SW 1271 (cell line): ENCODE measurements at places on chromosomes 11 and 22.

GRCh38 chr11:89249196-89249595, 71.5 kb downstream of the TYR start:
- no peak for DNase-seq

- no peak for DNase-seq
These were observed 8.0 kb downstream of the TKFC start for GRCh38 chr11:61340979-61341378.

GRCh38 chr11:121063728-121064127, 37.3 kb upstream of the TECTA start:
- DNase-seq, result no peak

- no peak for DNase-seq
These were observed 125.2 kb downstream of the TEAD1 start for GRCh38 chr11:12799334-12799835.

DNA sequence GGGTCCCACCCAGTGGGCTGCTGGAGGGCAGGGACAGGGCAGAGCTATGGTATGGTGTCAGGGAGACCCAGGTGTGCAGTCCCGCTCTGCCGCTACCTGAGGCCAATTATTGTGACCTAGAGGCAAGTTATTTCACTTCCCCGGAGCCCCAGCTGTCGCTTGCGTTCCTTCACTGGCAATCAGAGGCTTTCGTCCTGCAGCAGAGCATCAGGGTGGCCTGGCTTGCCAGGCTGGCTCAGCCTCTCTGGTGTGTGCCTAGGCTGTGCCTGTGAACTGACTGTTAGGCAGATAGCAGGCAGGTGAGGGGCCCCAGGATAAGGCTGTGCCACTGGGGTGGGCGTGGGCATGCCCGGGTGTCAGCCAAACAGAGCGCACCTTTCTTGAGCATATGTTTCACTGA, 31.4 kb downstream of the GLB1L2 start:
- no peak for DNase-seq

DNA sequence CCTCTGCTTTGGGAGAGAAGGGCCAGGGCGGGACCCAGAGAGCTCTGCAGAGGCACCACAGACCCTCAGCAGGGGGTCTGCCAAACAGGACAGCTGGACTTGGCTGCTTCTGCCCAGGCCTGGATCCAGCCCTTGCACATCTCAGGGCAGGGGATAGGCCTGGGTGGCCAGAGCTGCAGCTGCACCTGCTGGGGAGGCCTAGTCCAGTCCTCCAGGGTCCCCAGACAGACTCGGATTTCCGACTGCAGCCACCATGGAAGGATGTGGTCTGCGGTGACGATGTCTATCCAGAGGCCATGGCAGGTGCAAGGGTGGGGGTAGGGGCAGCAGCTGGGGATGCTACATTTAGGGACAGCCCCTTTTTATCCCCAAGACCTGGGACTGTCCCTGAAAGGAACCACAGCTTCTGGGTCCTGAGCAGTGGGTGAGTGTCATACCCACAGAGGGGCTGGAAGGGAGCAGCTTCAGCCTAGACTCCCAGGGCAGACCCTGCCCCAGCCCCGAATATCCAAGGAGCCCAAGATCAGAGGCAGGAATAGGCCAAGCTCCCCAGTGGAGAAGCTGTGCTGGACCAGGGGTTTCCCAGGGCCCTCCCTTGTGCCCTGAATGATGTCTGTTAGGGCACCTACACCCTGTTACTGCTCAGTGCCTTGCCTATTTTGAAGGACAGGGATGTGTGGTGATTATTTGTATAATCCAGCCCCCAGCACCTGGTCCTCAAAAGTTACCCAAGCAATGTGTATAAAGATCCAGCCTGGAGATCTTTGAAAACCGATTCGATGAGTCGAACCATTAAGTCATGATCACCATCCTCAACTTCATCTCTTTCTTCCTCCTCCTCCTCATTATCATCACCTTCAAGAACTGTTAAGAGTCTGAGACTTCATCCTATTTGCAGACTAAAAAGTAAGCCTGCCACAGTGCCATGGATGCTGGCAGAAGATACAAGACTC, 2.5 kb upstream of the IGLL5 start:
- DNase-seq, result no peak

GRCh38 chr22:37633089-37633624, 6.3 kb upstream of the SH3BP1 start:
- no peak for DNase-seq
